ENCODE measurements at places on chromosomes 1 and 21. TPM values are rescaled to one million over a fixed set of nuclear protein-coding genes. Genes with fewer than 3 reads are reported as not detected.
A peak's percentile ranks its signal among the peaks of the same experiment; 100 is the strongest.

- no peak for DNase-seq
These were observed 67.5 kb upstream of the ACOT11 start for GRCh38 chr1:54480525-54480848.

DNA sequence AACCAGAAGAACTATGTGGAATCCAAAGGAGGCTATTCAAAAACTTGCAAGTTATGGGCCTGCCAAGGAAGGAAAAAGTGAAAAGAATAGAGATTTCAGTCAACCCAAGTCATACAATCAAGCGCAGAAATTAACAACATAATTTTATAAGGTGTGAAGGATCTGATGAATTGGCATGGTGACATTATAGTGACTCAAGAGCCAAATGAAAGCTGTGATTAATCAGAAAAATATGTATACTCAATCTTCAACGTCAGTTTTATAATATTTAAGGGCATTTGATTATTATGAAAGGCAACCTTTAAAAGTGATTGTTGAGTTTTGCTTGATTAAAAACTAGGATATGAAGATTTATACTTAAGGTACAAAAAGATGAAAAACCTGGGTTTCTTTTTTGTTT is 37.8 kb upstream of the THEM4 start:
- DNase-seq = no peak

- no peak for DNase-seq
These were observed 57.5 kb upstream of the SDC3 start for GRCh38 chr1:30965924-30966599.

DNA sequence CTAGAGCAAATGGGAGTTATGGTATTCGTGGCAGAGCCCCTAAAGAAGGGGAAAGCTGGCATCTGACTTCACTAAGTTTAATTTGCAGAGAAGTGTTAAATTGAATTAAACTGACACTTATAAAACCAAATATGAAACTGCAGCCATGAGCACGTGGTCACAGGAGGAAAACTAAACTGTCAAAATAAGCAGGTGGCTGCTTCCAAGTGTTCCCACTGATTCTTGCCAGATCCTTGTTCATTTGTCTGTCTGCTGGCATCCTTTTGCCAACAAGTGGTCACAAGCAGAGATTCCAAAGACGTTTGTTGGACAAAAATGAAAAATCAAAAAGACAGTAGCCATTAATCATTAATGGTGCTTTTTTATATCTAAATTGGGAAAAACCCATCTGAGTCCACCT is 6.5 kb upstream of the CELA2B start:
- DNase-seq = no peak

The CRNN gene
- not detected for total RNA-seq

DNA sequence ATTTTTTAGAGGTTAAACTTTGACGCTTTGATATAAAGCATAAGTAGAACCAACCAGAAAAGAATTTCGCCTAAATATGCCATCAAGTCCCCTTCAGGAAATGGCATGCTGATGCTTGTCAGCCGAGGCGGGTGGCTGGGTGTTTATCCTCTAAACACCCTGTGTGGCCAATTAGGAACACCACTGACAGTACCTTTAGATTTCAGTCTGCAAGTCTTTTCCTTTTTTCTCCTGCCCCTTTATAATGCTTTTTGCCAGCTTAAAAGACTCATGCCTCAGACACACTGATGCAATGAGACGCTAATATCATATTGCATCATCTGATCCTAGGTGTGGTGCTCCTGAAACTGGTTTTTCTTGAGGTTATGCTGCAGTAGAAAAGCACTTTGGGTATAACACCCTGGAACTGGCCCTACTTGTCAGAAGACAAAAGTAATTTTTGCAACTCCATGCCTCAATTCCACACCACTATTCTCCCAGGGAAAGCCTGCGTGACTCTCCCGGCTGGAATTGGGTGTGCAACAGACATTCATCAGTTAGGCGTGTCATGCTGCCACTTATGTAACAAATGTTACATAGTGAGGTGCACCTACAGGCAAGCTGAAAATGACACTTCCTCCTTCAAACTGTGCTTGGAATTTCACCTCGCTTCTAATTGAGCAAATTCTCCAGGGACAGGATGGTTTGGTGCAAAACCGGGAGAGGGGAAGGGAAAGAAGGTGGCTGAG is 2.0 kb upstream of the RCC2 start:
- DNase-seq = peak; percentile 64

The SLC30A10 gene
- not detected for total RNA-seq

- DNase-seq = peak; percentile 54
These were observed 20.2 kb downstream of the PEX14 start for GRCh38 chr1:10494754-10495474.

The KRTAP21-3 gene
- not detected for total RNA-seq

- no peak for DNase-seq
These were observed 74.6 kb downstream of the DPT start for GRCh38 chr1:168654198-168654915.

The MROH9 gene
- total RNA-seq = not detected

- no peak for DNase-seq
These were observed 19.9 kb upstream of the DNAJC6 start for GRCh38 chr1:65289449-65289848.

- DNase-seq = peak; percentile 60
These were observed 55.1 kb upstream of the RGS4 start for GRCh38 chr1:163013826-163014600.

The NCAM2 gene
- total RNA-seq = 9.8 TPM

The CLCA4 gene
- not detected for total RNA-seq

DNA sequence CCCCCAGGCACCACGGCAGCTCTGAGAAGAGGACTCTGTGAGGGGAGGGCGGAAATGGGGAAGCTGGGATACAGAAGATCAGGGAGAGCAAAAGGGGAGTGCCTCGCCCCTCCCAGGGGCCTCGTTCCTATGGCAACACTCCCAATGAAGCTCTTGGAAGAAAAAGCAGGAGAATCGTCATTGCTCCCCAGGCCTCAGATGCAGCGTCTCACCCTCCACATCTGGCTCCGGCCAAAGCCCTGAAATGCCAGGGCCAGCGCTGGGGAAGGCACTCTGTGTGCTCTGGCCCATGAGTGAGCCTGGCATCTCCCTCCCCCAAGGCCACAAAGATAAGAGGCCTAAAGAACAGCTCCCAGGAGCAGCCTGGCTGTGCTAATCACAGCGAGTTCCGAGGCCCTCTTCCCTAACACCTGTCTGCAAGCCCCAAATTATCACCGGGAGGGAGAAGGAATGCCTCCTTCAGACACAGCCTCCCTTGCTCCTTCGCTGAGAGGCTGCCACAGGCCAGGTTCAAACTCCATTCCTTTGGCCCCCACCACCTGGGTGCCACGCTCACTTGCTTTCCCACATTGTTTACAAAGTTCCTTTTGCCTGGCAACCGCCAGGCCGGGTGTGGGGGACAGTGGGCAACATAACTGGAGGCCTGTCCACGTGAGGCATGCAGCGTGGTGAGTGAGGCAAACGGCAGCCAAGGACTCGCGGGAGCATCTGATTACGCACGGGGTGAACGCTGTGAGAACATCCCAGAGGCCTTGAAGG is 27.8 kb downstream of the ECE1 start:
- peak; percentile 95 for DNase-seq

All from H4 (cell line).